ENCODE measurements at places on chromosomes 11 and 22.

- no peak for DNase-seq
Observed at GRCh38 chr22:23790819-23791737, 4.3 kb downstream of the SMARCB1 start.

GRCh38 chr11:64568041-64568571, 22.9 kb upstream of the SLC22A12 start:
- DNase-seq: no peak

GRCh38 chr11:32439501-32440210, 4.3 kb upstream of the WT1 start:
- DNase-seq: no peak

DNA sequence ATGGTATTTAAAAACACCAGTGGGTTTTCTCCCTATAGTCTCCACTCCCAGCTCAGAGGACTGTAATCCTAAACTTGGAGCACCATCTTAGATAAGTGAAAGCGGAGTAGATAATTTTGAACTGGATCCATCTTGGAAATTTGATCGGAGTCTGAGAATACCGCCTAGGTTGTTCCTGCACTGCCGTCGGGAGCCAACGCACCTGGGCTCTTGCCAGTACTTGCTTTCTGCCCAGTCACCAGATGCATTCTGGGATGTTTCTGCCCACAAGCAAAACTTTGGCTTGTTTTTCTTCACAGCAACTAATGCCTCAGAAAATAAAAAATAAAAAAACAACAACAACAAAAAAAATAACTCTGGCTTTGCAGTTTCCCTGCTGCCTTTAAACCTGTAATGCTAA, 113.0 kb upstream of the MTMR2 start:
- no peak for DNase-seq

GRCh38 chr11:3890806-3891205, 35.3 kb downstream of the STIM1 start:
- DNase-seq: no peak

DNA sequence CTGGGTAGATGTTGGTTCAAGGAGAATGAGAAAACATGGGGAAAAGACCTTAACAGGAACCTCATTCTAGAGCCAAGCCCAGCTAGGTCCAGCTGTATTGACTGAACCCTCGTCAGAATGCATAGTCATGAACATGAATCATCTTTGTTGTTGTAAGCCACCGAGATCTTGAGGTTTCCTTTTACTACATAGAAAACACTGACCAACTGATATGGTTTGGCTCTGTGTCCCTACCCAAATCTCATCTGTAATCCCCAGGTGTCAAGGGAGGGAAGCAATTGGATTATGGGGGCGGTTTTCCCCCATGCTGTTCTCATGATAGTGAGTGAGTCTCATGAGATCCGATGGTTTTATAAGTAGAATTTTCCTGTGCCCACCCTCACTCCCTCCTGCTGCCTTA, 19.4 kb upstream of the PHOX2A start:
- DNase-seq: no peak

DNA sequence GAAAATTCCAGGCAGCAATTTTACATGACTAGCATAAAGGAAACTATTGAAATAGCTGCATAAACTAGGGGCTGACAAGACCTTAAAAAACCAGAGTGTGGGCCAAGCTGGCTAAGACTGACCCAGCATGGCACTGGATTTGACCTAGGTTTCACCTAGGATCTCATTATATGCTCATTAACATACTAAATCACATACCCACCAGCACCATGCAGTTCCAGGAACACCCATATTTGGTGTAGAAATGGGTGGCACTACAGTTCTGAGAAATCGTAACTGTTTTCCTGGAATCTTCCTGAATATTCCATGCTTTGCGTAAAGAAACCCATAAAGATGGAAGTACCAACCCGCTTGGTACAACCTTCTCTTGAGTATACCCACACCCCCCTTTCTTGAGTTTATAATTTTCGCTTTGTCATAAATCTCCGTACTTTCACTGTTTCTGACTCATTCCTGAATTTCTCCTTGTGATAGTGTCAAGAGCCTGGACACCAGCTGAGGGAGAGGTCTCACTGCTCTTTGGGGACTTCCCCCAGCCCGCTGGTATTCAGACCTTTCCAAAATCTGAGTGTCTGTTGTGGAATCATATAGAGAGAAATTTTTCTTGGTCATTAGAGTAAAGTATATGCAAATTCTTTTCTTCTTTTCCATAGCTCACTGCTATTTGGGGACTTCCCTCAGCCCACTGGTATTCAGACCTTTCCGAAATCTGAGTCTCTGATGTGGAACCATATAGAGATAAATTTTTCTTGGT, 55.1 kb downstream of the MTMR3 start:
- DNase-seq: no peak

DNA sequence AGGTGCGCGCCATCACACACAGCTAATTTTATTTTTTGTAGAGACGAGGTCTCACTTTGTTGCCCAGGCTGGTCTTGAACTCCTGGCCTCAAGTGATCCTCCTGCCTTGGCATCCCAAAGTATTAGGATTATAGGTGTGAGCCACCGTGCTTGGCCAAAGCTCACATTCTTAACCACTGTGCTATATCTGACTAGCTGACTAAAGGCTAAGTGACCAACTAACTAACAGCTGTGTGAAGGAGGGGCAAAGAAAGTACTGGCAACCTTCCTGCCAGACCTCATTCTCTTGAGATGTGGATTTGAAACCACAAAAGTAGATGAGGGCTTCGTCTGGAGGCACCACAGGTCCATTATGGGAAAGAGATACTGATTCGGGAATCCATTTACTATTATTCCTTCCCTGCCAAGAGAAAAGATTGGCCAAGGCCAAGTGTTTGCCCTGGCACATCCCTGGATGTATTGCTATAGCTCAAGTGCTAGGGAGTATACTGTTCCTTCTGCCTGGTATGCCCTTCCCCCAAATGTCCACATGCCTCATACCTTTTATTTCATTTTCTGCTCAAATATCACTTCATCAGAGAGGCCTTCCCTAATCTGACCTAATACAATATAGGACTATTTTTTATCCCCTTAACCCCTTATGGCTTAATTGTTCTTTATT, 52.7 kb upstream of the RRM1 start:
- DNase-seq: no peak

- no peak for DNase-seq
Observed at GRCh38 chr11:111416231-111416960, 37.3 kb upstream of the POU2AF1 start.

GRCh38 chr11:95565724-95566141, 223.8 kb downstream of the FAM76B start:
- no peak for DNase-seq

DNA sequence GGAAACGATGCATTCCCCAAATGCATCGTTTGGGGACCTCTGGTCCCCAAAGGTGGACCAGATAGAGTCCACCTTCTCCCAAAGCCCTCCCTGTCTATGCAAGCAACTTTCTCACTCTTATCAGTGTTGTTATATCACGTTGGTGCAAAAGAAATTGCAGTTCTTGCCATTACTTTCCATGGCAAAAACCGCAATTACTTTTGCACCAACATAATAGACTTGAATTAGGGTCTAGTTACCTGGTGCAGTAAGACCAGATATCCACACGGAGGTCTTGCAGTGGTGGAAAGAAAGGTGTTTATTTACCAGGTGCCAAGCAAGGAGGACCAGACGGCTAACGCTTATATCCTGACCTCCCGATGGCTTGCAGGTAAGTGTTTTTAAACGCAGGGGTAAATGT, 129.0 kb downstream of the MIAT start:
- no peak for DNase-seq

GRCh38 chr11:117588166-117588810, 208.7 kb downstream of the DSCAML1 start:
- DNase-seq: no peak

- no peak for DNase-seq
Observed at GRCh38 chr11:93519179-93519578, 24.0 kb downstream of the SMCO4 start.

DNA sequence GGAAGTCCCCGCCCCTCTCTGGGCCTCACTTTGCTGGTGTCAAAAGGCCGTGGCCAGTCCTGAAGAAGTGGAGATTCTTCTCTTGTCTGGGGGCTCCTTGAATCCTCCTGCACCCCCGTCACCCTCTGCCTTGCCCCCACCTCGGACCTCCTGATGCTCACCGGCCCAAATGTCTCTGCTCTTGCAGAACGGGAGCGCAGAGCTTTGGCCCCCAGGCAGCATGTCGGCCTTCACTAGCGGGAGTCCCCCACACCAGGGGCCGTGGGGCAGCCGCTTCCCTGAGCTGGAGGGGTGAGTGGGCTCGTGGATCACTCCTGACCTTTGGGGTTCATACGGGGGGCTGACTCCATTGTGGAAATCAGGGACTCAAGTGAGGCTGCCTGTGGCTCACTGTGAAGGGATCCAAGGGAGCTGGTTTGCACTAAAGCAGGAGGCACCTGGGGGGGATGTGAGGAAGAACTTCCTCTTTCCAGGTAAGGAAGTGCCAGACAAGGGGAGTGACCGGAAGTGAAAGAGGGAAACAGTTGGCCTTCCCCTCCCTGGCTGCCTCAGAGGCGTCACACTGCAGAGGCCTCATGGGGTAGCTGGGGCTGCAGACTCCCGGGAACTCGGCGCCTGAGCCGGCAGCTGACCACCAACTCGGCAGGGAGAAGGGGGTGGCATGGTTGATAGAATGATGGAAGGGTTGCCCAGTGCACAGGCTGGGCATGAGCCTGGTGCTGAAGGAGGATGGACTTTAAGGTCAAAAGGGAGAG, 23.1 kb downstream of the CSF2RB start:
- DNase-seq: no peak

GRCh38 chr11:104329078-104329665, 165.2 kb upstream of the PDGFD start:
- DNase-seq: no peak

GRCh38 chr22:50506611-50507420, 686 bp downstream of the LMF2 start:
- no peak for DNase-seq

- no peak for DNase-seq
Observed at GRCh38 chr11:12581416-12581815, 92.8 kb upstream of the TEAD1 start.

- peak; percentile 53 for DNase-seq
Observed at GRCh38 chr22:43867839-43868635, 5.7 kb upstream of the SULT4A1 start.

GRCh38 chr11:27699926-27700350, 317 bp downstream of the BDNF start:
- DNase-seq: no peak

GRCh38 chr11:100876815-100877520, 189.9 kb downstream of the ARHGAP42 start:
- peak; percentile 39 for DNase-seq

DNA sequence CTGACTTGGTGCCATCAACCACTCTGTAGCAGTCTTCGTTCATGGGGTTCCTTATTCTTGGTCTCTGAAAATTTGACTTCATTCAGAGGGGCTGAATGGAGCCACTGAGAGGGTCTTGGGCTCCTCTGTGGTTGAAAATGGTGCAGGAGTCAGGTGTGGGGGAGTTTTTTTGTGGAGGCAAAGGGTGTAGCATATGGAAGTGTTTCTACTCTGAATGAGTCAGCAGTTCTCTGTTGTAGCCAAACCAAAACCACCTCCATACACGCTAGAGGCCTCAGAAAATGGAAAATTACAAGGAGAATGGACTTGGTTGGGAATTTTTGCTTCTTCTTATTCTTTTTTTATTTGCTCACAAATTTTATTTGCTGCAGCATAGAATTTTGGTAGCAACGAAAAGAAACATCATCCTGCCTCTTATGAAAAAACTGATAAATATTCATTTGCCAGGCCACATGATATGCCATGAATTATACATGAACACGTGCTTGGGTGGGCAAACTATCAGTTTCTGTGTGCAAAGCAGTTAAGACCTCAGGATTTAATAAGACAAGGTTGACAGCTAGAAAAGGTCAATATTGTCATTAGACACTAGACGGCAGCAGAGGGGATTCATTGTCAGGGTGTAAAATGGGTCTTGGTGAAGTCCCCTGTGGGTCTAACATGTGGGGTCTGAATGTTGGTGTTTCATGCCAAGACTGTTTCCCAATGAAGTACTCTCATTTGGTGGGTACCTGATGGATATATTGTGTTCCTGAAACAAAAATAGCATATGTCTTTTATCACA, 111.7 kb downstream of the MYO18B start:
- no peak for DNase-seq

- no peak for DNase-seq
Observed at GRCh38 chr11:9535189-9535781, 38.2 kb upstream of the WEE1 start.

GRCh38 chr11:79957702-79958101, 516.9 kb upstream of the TENM4 start:
- no peak for DNase-seq

DNA sequence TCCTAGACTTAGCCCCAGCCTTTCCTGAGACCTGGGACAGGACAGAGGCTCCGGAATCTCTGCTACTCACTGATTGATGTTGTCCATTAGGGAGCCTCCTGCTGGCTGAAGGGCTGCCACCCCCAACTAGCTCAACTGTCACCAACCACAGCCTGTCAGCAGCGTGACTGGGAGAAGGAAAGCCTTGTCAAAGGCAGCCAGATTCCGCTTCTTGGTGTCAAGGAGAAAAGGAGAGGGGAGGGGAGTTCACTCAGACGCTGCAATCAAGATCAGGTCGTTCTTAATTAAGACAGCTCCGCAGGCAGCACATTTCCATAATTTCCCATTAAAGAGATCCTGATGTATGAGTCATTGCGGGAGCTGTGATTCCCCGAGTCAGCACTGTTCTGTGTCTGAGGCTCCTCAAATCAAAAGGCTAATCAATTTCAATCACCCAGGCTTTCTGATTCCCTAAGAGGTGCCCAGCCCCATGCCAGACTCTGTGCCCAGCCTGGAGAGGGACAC, 152.8 kb upstream of the ZBED5 start:
- DNase-seq: no peak

- DNase-seq: no peak
Observed at GRCh38 chr22:47129902-47130635, 367.6 kb downstream of the TBC1D22A start.

DNA sequence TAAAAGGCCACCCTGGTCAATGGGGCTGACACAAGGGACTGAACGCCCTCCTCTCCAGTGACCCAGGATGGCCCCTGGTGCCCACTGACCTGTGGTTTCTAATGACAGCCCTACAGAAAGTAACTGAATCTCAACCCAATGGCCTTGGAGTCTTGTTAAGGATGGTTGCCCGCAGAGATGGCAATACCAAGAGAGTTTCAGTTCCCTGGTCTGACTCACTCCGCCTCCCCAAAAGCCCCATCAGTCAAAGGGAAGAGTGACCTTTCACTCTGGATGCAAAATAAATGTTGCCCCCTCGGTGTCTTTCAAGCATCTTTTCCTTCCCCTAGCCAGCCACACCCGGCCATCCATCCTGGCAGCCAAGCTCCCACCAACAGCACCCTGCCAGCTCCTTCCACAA, 57.7 kb upstream of the ISX start:
- no peak for DNase-seq

GRCh38 chr11:45154276-45154675, 7.8 kb downstream of the PRDM11 start:
- DNase-seq: no peak

DNA sequence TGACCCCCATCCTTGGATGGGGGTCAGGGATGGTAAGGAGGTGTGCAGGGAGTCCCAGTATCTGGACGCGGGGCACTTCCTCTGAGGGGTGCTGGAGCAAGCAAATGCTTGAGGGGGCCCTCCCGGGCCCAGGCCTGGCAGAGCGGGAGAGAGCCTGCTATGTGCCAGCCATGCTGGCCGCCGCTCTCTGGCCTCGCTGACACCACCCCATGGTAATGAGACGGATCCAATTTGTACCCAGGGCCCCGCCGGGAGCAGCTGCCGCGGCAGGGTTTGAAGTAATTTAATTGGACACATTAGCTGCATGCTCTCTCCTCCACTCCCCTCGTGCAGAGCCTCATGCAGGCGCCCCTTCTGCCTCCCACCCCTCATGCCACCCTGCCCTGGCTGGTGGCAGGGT, 6.3 kb downstream of the SYT7 start:
- no peak for DNase-seq

Data from forelimb muscle (tissue), 1 donor.